ENCODE measurements at places on chromosomes 16 and 17.

- DNase-seq, result no peak
Measured at GRCh38 chr17:81635973-81636504, 873 bp downstream of the NPLOC4 start.

DNA sequence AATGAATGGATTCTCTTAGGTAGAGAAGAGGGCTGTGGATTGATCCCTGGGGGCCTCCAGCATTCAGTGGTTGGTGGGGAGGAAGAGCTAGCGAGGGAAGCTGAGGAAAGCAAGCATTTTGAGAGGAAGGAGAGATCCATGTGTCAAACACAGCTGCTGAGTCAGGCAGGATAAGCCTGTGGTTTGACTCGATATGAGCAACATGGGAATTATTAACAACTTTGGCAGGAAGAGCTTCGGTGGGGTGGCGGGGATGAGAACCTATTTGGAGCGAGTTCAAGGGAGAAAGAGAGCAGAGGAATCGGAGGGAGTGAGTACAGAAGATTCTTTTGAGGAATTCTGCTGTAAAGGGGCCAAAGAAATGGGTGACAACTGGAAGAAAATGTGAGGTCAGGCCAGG is 59.5 kb upstream of the CDC42EP4 start:
- no peak for DNase-seq

GRCh38 chr17:61323003-61323908 is 76.4 kb upstream of the TBX2 start:
- no peak for DNase-seq

- no peak for DNase-seq
Measured at GRCh38 chr17:5943232-5943631, 126.9 kb upstream of the WSCD1 start.

- DNase-seq, result no peak
Measured at GRCh38 chr17:4365628-4366326, 698 bp downstream of the UBE2G1 start.

DNA sequence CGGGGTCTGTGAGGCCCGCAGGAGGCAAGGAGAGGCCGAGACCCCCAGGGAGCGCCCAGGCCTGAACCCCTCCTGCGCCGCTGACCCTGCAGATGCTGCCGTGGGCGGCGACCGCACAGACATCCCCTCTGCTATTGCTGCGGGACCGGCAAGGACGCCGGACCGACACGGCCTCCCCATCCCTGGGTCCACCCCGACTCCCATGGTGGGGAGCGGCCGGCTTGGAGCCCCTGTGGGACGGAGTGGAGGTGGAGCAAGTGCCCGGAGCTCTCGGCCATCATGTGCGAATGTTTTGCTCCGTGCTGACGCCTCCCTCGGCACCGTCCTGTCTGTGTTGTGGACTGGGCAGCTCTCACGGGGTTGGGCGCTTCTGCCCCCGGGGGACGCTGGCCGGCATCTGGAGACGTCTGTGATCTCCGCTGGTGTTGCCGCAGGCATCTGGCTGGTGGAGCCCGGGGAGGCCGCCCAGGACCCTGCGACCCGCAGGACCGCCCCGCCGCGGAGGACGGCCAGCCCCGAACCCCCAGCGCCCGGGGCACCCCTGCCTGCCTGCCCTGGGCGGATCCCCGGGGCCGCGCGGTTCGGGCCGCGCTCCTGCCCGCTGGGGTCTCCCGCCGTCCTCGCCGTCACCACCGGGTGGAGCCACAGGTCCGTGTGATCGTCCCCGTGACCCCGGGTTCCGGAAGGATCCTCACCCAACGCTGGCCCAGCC is 12.8 kb upstream of the GNG13 start:
- no peak for DNase-seq

GRCh38 chr16:2511996-2512734 is 1.6 kb upstream of the ATP6V0C start:
- DNase-seq, result no peak

DNA sequence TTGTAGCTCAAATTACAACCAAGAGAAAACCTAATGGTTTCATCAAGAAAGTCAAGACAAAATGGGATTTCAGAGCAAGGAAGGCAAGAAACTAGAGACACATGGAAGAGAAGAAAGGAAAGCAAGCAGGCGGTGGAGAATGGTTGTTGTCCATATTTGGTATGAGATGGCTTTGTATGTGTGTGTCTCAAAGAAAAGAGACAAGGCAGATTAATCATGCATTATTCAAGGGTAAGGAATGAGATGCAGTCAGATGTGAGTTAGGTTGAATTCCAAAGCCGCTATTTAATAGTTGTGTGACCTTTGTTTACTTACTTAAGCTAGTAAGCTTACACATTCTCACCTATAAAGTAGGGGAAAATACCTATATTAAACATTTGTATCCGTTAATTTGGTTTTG is 1029.6 kb downstream of the CDH11 start:
- no peak for DNase-seq

GRCh38 chr17:45672301-45672700 is 111.8 kb upstream of the CRHR1 start:
- DNase-seq, result no peak

DNA sequence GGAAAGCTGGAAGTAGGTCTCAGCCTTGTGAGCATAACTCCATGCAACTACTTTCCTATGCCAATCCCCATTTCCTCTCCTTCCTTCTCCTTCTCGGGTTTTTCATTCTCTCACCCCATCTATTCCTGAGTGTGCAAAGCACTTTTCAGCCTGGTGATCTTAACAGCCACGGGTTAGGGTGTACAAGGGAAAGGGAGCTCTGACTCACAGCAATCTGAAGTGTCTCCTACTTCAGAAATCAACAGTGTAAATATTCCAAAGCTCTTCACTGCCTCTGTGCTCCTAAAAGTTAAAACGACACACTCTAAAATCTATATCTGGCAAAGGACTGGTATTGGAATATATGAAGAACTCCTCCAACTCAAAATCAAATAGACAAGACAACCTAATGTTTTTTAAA is 268.0 kb upstream of the IRX3 start:
- no peak for DNase-seq

- no peak for DNase-seq
Measured at GRCh38 chr17:47615766-47616424, 33.8 kb upstream of the KPNB1 start.
